Activated naive CD4-positive, alpha-beta T cell treated with anti-CD3 and anti-CD28 coated beads, Interleukin-2, amount 50 U/mL, for 16 hours (primary cell): ENCODE measurements at places on chromosomes 16 and 17.

- no peak for DNase-seq
Observed at GRCh38 chr16:81748476-81749198, 30.5 kb upstream of the PLCG2 start.

GRCh38 chr16:2233872-2234812 lies 2.1 kb upstream of the DNASE1L2 start:
- no peak for DNase-seq

- no peak for DNase-seq
Observed at GRCh38 chr16:25580041-25580440, 111.7 kb upstream of the HS3ST4 start.

- DNase-seq, result no peak
Observed at GRCh38 chr17:6677158-6677831, 25.7 kb downstream of the C17orf100 start.

DNA sequence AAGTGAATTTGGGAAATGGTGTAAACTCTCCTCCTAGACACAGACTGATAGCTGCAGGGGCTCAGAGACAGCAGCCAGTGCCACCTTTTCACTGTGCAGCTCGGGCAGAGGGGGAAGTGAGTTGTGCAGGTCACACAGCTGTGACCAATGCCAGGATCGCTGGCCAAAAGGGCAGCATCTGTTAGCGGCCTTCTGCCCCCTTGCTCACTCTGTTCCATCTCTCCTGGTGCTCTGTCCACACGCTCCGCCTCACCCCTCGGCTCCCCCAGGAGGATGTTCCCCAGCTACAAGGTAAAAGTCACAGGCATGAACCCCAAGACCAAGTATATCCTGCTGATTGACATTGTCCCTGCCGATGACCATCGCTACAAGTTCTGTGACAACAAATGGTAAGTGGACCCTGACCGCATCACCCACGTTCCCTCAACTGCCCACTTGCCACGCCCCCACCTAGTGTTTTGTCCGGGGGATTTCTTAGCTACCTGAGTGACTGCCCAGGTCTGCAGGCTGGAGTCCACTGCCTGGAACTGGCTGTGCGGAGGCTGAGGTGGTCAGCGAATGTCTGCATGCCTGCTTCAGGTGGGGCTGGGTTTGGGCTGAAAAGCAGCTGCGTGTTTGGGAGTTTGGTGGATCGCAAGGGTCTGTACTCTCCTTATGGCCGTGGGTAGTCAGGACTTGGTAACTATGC lies 13.5 kb downstream of the TBX4 start:
- no peak for DNase-seq

DNA sequence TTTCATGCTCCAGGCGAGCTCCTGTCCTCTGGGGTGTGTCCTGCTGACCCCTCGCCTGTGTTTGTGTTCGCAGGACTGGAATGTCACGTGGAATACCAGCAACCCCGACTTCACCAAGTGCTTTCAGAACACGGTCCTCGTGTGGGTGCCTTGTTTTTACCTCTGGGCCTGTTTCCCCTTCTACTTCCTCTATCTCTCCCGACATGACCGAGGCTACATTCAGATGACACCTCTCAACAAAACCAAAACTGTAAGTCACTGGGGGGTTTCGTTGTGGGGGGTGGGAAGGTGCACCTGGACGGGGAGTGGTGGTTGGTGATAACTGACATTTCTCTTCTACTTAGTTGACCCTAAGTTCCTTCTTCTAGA lies 58.3 kb downstream of the ABCC1 start:
- no peak for DNase-seq

GRCh38 chr17:69575346-69575761 lies 160.9 kb downstream of the MAP2K6 start:
- DNase-seq, result no peak

- DNase-seq, result no peak
Observed at GRCh38 chr17:66088173-66088572, 103.8 kb downstream of the CEP112 start.

- DNase-seq, result no peak
Observed at GRCh38 chr17:5225668-5226457, 8.8 kb downstream of the SCIMP start.

GRCh38 chr16:57305159-57305811 lies 20.8 kb upstream of the PLLP start:
- DNase-seq, result no peak

DNA sequence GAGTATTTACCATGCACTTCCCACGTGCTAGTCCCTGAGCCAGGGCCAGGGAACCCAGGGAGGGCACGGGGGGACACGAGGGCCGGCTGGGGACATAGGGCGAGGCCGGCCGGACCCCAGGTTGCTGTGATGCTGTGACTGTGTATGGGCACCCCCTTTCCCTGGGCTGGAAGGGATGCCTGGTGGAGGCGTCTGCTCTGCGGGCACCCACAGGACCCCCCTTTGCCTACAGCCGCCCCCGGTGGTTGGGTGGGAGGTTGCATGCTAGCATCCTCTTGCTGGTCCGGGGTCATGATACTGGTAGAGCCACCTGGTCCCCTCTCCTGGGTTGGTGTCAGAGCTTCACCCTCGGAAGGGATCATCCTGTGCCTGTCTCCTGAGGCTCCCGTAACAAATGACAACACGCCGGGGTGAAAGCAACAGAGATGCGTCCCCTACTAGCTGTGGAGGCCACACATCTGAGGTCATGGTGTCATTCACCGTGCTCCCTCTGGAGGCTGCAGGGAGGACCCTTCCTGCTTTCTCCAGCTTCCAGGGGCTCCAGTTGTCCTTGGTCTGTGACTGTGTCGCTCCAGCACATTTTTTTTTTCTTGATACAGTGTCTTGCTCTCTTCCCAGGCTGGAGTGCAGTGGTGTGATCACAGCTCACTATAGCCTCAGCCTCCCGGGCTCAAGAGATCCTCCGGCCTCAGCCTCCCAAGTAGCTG lies 3.1 kb upstream of the CIAO3 start:
- no peak for DNase-seq

DNA sequence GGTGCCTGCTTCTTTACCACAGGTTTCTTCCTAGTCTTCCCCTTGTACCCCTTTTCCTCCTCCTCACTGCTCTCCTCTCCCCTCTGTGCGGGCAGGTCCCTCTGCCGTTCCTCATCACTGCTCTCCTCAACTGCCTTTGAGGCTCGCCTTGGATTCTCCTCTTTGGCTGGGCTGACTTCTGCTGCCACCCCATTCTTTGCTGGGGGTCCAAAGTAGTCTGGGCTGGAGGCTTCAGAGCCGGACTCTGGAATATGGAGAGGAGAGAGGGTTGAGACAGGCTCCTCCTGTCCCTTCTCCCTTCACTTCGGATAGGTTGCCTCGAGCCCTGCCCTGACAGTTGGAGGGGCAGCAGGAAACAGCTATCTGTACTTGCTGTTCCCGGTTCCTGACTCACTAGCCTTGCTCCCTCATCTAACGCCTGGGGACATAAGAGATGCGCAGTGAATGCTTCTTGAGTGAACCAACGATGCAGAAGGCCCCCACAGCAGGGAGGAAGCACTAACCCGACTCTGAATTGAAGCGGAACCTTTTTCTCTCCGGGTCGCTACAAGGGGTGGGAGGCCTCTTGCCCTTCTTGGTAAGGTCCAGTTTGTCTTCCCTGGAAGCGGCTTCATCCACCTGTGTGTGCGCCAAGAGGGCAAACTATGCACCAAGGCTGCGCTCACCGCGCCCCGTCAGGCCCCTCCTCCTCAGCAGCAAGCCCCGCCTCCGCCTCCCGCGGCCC lies 655 bp downstream of the HIRIP3 start:
- DNase-seq, result peak; percentile 77
